Cortex of kidney (tissue), 1 donor: ENCODE measurements at places on chromosomes 4 and X.

- no peak for DNase-seq
Observed at GRCh38 chrX:136620780-136621179, 27.2 kb upstream of the CD40LG start.

GRCh38 chr4:156778606-156779005 lies 193.0 kb downstream of the PDGFC start:
- no peak for DNase-seq

GRCh38 chr4:72451349-72451748 lies 117.7 kb downstream of the ADAMTS3 start:
- no peak for DNase-seq

GRCh38 chr4:2335729-2336101 lies 73.8 kb upstream of the MXD4 start:
- no peak for DNase-seq

GRCh38 chrX:145729635-145730034 lies 88.0 kb upstream of the SLITRK2 start:
- no peak for DNase-seq

GRCh38 chrX:49862093-49862492 lies 17.2 kb upstream of the USP27X start:
- DNase-seq = no peak

- DNase-seq = no peak
Observed at GRCh38 chr4:168124008-168124641, 31.8 kb downstream of the ANXA10 start.

DNA sequence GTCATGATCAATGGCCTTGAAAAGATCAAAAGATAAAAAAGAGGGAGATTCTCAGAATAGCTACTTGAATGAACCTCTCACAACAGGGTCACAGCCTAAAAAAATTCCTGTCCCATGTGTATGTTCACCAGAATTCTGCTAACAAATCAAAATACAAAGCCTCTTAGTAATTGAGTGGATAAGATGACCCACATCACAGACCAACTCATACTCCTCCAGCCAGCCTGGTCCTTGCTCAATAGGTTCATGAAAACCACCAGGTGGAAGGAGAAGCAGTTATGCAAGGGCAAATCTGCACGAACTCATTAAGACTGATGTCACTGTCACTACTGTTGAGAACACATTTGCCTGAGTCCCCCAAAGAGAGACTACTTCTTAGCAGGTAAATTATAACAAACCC lies 21.5 kb downstream of the WDFY3 start:
- DNase-seq = no peak

- no peak for DNase-seq
Observed at GRCh38 chr4:94472056-94472826, 20.5 kb downstream of the PDLIM5 start.

DNA sequence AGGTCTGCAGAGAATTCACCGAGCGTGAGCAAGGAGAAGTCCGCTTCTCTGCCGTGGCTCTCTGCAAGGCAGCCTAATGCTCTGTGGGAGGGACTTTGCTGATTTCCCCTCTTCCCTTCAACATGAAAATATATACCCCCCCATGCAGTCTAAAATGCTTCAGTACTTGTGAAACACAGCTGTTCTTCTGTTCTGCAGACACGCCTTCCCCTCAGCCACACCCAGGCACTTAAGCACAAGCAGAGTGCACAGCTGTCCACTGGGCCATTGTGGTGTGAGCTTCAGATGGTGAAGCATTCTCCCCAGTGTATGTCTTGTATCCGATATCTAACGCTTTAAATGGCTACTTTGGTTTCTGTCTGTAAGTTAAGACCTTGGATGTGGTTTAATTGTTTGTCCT lies 11.3 kb downstream of the UCHL1 start:
- no peak for DNase-seq

DNA sequence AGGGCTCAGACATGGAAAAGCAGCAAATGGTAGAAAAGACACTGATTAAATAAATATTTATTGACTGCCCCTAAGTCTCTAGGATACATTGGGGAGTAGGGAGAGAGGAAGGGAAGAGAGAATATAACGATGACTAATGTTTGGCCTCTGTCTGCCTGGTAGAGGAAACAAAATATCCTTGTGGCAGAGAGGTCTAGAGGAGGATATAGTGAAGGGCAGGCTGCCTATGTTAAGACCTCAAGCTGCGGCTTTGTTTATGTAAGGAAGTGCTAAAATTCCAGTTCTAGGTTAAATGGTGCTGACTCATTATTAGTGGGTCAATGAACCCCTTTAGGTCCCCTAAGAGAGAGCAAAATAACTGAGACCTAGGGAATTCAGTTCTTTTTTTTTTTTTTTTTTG lies 427.3 kb upstream of the FTHL17 start:
- no peak for DNase-seq

GRCh38 chr4:140628016-140628415 lies 59.3 kb upstream of the UCP1 start:
- no peak for DNase-seq

- no peak for DNase-seq
Observed at GRCh38 chrX:9308426-9308825, 156.4 kb upstream of the TBL1X start.

DNA sequence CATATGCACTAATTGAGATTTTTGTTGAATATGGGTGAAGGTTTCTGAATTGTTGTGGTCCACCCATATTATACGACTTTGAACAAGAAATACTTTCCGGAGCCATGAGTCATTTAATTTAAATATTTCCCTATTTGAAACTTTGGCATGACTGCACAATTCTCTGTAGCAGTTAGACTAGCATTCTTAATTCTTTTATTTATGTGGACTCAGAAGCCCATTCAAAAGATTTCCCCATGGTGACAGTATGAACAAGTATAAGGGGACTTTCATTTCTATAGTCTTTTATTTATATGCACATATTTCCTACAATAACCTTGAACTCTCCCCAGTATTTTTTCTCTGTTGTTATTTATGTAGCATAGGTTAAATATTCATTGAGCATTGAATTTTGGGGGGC lies 72.6 kb downstream of the DTHD1 start:
- DNase-seq = no peak

DNA sequence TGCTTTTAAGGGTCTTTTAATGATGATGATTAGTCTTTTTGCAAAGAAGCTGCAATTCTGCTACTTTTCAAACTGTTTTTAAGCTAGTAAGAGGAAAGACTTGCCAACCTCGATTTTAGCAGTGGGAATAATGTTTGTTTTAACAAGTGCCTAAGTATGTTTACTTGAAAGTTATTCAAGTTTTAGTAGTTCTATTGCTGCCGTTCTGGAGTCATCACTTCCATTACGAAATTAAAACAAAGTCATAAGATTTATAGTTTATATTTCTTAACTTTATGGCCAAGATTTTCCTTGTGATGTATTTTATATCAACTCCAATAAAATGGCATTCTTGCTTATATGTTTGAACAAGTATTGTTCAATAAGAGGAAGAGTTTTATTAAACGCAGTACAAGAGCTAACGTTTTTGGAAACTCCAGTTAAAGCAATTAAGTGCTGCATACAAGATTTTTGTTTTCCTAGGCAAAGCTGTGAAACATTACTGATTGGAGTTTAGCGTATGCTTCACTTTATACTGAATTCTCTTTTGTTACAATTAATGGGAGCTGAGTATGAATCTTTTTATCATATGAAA lies 211.3 kb downstream of the TENM3 start:
- no peak for DNase-seq

DNA sequence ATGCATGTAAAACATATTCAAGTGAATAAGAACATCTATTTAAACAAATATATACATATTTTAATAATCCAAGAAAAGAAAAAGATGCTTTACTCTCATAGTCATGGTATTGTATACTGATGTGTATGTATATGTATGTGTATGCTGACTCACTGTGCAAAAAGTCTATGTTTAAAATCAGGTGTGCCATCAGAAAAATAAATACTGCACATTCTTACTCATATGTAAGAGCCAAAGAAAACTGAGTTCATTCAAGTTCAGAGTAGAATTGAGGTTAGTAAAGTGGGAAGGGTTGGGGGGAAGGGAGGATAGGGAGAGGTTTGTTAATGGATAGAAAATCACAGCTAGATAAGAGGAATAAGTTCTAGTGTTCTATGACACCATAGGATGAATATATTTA lies 403.9 kb upstream of the SMIM31 start:
- no peak for DNase-seq

GRCh38 chr4:16498978-16499377 lies 272.7 kb upstream of the TAPT1 start:
- DNase-seq = no peak

GRCh38 chrX:124239911-124240310 lies 92.5 kb upstream of the TEX13D start:
- DNase-seq = no peak

DNA sequence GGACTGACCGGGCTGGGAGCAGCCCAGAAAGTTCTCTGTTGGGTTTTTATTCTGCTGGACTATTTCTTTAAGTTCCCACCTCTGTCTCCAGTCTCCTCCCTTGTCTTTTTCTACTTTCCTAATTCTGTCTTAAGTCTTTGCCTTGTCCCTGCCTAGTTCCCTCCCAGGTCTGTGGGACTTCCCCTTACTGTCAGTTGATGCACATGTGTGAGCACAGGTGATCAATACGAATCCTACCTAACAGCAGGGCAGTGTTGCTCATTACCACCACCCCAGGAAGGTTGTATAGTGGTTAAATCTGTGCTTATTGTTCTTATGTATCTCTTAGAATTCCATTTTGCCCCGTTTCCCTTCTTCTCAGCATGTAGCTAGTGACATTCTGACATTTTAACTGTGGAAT lies 62.1 kb downstream of the GALNTL6 start:
- DNase-seq = no peak

- no peak for DNase-seq
Observed at GRCh38 chr4:13218326-13218958, 265.7 kb downstream of the RAB28 start.

GRCh38 chrX:108250654-108251579 lies 159.3 kb downstream of the ATG4A start:
- DNase-seq = no peak

- no peak for DNase-seq
Observed at GRCh38 chr4:141730805-141731204, 94.4 kb downstream of the IL15 start.

GRCh38 chr4:58679886-58680285 lies 1569.7 kb upstream of the IGFBP7 start:
- DNase-seq = no peak

- no peak for DNase-seq
Observed at GRCh38 chr4:186502231-186502630, 53.1 kb downstream of the MTNR1A start.
